ENCODE measurements at places on chromosomes 2 and 18.

- no peak for DNase-seq
Observed at GRCh38 chr2:224561234-224562005, 23.7 kb downstream of the CUL3 start.

GRCh38 chr2:96239091-96239490 lies 26.7 kb downstream of the TMEM127 start:
- no peak for DNase-seq

GRCh38 chr2:97994476-97994875 lies 1.3 kb downstream of the TMEM131 start:
- no peak for DNase-seq

DNA sequence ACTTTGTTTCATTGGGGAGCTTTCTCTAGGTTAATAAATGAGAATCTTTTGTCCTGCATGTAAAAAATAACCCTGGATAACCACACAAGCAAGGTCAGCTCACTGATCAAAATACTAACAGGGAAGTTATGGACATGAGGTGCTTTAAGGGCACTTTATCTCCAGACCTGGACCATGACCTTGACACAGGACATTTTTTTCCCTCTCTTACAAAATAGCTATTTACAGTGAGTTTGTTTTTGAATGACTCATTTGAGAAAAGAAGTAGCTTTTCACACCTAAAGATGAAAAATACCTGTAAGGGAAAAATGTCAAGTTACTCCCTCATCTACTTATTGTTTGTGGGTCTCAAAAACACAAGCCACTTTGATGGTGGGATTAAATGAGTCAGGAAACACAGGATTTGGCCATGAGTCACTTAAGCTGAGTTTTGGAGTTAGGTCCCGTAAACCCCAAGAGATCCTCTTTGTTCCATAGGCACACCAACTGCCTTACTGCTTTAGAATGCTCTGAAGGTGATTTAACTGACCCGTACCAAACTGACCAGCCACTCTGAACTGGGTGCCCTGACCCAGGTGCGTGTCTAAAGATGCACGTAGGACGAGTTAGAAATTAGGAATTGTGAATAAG lies 479.3 kb upstream of the NXPH2 start:
- DNase-seq: no peak

DNA sequence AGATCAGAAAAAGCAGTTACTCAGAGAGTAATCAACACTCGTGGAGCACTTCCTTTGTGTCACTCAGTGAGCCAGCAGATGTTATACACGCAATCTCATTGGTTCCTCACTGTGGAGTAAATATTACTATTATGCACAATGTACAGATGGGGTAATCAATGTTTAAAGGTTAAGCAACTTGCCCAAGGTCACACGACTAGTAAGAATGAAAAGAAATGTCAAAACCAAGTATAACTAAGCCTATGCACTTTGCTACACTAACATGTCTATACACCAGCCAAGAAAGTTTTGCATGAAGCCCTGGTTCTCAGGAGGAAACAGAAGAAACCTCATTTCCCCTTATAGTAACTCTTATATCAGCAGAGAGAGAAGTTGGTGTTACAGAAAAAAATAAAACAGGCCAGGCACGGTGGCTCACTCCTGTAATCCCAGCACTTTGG lies 5.4 kb downstream of the METTL21A start:
- no peak for DNase-seq

DNA sequence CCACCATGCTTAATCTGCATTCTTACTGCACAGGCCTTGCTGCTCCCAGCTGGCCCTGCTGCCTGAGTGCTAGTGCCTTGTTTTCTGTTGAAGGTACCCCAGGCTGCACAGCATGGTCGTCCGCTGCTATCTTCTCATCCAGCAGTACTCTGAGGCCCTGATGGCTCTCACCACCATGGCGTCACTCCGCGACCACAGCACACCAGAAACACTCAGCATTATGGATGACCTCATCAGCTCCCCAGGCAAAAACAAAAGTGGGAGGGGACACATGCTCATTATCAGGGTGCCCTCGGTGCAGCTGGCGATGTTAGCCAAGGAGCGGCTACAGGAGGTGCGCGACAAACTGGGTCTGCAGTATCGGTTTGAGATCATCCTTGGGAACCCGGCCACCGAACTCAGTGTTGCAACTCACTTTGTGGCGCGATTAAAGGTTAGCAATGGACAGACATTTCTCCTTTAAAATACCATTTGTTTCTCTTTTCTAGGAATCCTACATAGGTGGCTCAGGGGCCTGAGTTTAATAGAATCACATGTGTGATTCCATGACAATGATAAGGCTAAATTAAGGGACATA lies 110.5 kb downstream of the ESCO1 start:
- DNase-seq: no peak

GRCh38 chr18:70627182-70627802 lies 338.4 kb downstream of the SOCS6 start:
- DNase-seq: no peak

DNA sequence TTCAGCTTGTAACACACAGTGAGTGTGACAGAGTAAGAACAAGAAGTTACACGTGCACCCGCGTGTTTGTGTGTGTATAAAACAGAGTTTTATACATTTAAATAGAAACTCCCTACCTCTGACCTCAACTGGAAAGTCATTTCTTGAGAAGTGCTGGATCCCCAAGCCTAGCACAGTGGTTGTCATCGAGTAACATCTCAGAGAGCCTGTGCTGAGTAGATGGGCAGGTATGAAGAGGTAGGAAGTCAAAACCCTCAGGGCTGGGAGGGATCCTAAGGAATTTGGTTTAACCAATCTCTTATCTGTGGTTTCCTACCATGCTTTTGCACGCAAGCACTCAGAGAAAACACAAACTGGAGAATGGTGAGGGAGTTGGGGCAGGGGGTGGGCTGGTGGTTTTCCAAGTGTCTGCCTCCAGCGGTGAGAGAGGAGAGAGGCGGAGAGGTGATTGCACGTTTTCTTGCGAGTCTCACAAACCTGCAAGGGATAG lies 9.2 kb downstream of the ACOXL start:
- DNase-seq: no peak

DNA sequence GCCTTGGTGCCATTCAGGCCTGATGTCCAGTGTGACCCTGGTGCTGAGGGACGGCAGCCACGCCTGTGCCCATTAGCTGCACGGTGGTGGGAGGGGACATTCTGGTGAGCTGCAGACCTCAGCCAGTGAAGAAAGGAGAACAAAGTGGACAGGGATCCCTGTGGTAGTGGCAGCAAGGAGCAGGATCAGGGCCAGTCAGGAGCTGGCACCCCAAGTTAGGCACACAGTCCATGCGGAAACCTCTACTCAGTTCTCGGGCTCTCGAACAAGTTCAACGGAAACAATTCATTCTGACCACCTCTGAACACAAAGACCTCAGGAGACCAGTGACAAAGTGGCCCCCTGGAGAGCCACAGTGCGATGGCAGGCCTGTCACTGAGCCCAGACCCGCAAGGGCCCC lies 30.1 kb downstream of the COA5 start:
- DNase-seq: no peak

DNA sequence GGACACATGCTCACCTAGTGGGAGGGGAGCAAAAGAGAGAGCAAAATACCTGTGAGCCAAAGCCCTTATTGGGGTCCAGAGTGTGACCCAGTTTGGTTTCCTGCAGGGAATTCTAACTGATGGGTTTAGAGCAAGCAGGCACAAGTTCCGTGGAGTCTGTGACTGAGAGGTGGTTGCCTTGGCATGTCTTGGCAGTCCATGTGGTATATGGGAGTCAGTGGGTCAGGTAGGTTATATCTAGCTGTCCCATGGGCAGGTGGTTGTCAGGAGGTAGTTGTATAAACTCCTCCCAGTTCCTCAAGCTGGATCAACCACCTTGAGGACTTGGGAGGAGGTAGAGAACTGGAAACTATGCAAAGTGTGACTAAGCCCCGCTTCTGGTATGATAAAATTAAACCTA lies 452.8 kb upstream of the VWC2L start:
- DNase-seq: no peak

DNA sequence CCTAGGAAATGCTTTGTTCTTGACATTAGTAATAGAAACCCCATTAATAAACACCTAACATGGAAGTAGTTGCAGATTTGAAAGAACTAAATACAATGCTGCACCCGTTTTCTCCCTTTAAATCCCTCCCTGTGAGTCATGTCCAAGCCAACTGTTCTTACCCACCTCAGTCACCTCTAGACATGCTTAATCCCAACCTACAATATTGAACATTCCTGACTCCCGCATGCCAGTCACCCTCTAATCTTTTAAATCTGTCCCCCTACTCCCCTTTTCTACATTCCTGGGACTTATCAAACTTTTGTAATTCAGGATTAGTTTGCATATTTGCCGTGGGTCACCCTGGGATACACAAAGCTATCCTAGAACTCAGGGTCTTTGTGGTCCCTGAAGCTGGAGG lies 374.6 kb downstream of the IRS1 start:
- DNase-seq: no peak

DNA sequence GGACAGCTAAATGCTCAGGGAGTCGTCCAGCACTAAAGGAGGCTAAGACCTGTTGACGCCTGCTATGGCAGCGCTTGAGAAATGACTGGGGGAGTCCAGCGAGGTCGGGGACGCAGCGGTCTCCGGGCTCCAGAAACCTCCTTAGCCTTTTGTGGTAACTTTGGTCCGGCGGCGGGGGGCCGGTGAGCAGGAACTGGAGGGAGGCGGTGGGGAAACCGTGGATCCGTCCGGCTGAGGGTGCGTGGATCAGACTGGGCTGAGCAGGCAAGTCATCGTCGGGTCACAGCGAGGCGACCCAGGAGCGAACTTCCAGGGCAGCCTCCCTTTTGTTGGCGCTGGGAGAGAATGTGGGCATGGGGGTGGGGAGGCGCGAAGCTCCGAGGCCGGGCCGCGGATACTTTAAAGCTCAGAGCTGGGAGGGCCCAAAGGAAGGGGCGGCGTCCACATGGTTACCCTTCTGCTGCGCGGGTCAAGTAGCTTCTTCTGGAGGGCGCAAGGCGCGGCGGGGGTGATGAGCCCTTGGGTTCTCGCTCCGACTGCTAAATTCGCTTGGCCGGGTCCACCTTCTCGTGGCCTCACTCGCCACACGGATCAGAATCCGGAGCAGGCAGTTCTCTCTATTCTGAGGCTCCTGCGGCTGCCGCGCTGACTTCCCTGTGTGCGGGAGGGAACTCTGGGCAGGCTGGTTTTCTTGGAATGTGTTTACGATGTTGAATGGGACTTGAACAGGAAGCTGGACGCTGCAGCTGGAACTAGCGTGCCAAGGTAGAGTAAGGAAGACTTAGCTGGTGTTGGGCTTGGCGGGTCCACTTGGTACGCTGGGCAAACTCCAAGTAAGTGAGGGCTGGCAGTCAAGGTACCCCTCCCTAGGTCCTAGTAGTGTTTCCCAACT lies 920 bp downstream of the GULP1 start:
- DNase-seq: no peak
